ENCODE measurements at places on chromosomes 12 and 14. TPM values are rescaled to one million over a fixed set of nuclear protein-coding genes. Genes with fewer than 3 reads are reported as not detected.

DNA sequence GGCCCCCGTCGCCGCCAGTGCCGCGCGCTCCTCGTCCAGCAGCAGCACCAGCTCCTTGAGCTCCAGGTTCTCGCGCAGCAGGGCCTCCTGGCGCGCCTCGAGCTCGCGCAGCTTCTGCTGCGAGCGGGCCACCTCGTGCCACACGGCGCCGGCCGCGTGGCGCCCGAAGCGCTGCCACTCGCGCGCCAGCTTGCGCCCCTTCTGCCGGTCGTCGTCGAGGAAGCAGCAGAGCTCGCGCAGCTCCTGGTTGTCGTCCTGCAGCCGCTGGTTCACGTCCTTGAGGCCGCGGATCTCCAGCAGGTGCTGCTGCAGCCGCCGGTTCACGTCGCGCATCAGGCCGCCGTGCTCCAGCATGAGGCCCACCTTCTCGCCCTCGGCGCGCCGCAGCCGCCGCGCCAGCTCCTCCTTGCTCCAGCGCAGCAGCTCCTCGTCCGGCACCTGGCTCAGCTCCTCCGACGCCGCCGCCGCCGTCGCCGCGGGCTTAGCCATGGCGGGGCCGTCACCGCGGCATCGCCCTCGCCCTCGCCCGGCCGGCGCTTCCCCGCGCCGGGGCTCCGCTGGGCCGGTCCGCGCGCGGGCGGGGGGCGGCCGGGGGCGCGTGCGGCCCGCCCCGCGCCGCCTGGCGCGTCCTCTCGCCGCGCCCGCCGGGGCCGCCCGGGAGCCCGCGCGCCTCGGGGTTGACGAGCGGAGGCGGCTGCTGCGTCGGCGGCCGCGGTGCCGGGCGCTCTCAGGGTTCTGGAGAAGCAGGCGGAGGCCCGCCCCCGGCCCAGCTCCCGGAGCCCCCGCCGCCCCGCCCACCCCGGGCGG is at the start of gene CCDC85C:
Gene CCDC85C (minus strand): TSS at position 737 of the 807 bp plus-strand sequence. CDS start 248 bp downstream, at position 489.
- no peak for DNase-seq

- DNase-seq, result no peak
Measured at GRCh38 chr12:14701809-14702568, 5.6 kb upstream of the GUCY2C start.

- no peak for DNase-seq
Measured at GRCh38 chr12:108313606-108314351, 25.3 kb downstream of the CMKLR1 start.

DNA sequence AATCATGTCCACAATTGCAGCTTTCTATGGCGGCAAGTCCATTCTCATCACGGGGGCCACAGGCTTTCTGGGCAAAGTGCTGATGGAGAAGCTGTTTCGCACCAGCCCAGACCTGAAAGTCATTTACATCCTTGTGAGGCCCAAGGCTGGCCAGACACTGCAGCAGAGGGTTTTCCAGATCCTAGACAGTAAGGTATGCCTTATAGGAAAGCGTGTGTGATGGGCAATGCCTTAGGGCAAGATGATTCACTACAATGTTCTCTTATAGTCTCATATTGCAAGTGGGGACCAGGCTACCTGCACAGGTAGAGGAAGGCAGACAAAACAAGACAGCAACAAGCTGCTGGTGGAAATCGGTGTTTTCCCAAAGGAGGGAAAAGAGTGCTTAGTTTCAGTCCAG is 110.5 kb downstream of the ERGIC2 start:
- no peak for DNase-seq

- DNase-seq, result no peak
Measured at GRCh38 chr12:96395236-96395635, 5.0 kb downstream of the CDK17 start.

Gene ETFBKMT
- 4.5 TPM for polyA plus RNA-seq

Measured in right renal cortex interstitium (tissue), 3 donors.